Mesenchymal stem cell (in vitro differentiated cells and primary cell): ENCODE measurements at places on chromosomes 11 and 22.

DNA sequence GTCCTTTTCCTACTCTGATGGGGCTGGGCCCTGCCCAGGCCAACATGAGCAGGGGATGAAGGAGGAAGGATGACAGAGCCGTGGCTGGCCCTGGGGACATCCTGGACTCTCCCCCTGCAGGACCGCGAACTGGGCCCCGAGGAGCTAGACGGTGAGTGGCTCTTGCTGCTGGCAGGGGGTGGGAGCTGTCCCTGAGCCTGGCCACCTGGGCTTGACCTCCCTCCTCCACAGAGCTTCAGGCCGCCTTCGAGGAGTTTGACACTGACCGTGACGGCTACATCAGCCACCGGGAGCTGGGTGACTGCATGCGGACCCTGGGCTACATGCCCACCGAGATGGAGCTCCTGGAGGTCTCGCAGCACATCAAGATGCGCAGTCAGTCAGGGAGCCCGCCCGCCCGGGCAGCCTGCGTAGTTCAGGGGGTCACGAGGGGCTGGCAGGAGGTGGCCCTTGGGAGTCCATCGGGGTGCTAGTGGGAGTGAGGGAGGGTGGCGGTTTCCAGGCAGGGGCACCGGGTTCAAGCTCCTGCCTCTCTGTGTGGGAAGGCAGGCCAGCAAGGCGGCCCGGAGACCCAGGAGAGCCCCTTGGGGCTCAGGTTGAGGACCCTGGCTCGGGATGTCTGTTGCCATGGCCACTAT lies 1.0 kb downstream of the CABP4 start:
- no peak for DNase-seq

- DNase-seq = no peak
Measured at GRCh38 chr11:74357449-74357848, 40.8 kb downstream of the PGM2L1 start.

DNA sequence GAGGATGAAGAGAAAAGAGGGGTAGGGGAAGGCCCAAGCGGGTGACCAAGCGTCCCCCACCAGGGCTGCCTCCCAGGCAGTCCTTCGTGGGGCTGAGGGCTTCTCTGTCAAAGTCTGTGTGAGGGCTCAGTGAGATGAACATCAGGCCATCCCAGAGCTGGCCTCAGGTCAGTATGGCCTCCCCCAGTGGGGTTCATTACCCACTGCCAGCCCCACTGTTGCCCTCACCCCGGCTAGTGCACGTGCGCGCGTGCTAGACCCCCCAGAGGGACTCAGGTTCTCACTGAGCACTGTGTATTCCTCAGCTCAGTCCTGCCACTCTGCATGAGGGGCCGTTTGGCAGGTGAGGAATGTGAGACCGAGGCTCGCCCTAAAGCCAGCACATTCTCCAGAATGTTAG lies 3.3 kb downstream of the KDELR3 start:
- DNase-seq = no peak

GRCh38 chr11:86938900-86939880 lies 16.0 kb downstream of the FZD4 start:
- DNase-seq = peak; percentile 71

GRCh38 chr11:8258784-8259183 lies 4.9 kb downstream of the LMO1 start:
- no peak for DNase-seq

GRCh38 chr22:20964799-20965103 lies 2.3 kb upstream of the AIFM3 start:
- DNase-seq = no peak

- no peak for DNase-seq
Measured at GRCh38 chr11:32775908-32776307, 18.6 kb downstream of the CCDC73 start.

DNA sequence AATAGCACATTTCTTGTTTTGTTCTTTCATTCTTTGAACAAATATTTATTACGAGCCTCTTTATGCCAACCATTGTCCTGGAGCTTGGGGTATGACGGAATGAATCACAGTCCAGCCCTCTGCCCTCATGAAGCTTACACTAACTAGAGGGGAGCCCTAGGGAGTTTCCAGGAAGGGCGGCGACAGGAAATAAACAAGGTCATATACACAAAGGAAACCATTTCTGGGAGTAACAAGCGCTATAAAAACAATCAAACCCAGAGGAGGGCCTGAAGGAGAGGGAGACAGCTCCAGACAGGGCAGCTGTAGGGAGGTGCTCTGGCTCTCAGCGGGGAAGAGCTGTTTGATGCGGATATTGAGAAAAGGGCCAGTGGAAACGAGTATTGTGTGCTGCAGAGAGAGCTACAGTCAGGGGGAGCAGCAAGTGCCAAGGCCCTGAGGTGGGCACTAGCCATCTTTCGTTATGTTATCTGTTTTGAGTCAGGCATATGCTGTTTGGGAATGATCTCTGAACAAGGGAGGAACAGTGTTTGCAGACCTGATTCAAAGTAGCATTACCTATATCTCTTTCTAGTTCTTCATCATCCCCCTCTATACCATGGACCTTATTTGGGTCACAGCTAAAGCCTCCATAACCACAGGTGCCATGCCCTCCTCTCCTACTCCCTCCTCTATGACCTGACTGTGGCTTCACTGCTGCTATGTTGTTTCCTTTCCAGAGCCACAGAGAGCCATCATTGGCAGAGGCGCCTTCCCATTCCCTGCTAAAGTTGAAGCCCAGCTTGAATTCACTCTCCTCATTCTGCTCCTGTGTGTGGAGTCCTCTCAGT lies 15.3 kb upstream of the ZBTB16 start:
- peak; percentile 80 for DNase-seq

GRCh38 chr22:43726322-43726721 lies 85.8 kb downstream of the EFCAB6 start:
- DNase-seq = no peak

DNA sequence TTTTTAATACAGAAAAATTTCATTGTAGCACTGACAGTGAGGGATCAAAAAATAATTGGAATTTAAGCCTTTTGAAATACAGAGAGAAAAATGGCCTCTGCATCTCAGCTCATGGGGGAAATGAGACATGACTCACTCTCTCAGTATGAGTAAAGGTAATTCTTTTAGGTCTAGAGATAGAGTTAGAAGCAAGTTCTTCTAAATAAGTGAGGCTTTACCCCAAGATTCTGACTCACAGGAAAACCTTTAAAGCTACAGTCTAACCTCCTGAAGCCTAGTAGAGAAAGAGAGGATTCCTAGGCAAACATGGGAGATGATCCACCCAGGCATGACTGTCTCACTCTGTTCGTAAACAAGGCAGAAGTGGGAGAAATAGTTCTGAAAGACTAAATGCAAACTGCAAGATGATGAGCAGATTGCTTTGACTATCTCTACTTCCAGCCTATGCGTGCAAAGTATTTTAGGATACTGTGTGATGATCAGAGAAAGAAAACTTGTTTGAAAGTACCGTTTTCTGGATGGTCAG lies 1003.3 kb upstream of the CCDC90B start:
- peak; percentile 41 for DNase-seq

- peak; percentile 96 for DNase-seq
Measured at GRCh38 chr11:16001899-16002426, 354.4 kb downstream of the SOX6 start.

GRCh38 chr11:8642196-8642841 lies 40.1 kb downstream of the TRIM66 start:
- no peak for DNase-seq

DNA sequence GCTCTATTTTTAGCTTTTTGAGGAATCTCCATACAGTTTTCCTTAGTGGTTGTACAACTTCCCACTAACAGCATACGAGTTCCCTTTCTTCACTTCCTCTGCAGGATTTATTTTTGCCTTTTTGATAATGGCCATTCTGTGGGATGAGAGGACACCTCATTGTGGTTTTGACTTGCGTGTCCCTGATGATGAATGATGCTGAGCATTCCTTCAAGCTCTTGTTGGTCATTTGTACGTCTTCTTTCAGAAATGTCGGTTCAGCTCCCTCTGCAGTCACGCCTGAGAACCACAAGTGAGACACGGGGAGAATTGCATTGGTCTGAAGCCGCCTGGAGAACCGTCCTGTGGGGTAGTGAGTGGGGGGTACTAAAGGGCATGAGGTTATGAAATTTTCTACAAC lies 2.0 kb upstream of the KRTAP5-10 start:
- DNase-seq = peak; percentile 48

- DNase-seq = no peak
Measured at GRCh38 chr11:18361154-18361553, 33.2 kb upstream of the LDHA start.

DNA sequence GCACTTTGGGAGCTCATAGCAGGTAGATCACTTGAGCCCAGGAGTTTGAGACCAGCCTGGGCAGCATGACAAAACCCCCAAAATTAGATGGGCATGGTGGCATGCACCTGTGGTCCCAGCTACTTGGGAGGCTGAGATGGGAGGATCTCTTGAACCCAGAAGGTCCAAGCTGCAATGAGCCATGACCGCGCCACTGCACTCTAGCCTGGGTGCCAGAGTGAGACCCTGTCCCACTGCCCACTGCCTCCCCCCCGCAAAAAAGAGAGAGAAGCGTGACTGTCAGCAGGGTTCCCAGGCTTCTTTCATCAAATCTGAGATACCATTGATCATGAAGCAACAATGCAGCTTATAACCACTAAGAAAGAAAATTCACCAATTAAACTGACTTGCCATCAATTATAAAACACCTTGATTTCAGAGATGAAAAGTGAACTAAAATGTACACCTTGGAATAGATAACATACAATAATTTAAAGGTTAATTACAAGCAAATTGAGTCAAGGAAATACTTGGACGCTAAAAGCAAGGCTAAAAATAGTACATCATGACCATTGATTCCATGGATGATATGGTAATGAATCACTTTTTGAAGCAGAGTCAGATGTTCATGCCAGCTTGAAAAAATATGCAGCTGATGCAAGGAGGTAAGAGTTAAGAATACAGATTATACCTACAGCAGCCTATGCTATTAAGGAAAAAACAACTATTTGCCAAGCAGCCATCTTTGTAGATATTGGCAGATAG lies 90.8 kb upstream of the ALKBH3 start:
- DNase-seq = peak; percentile 51

DNA sequence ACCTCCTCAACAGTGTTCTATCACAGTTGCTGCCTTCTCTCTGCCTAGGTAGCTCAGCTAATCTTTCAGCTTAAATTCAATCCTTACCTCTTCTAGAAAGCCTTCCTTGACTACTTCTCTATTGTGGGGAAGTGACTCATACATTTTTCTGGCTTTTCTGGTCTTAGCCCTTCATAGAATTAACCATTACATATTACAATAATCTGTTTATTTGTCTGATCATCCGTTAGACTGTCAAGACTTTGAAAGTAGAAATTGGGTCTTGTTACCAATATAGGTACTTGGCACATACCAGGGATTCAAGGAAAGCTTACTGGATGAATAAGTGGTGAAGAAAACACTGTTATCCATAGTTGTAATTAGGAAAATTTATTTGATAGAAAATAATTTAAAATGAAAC lies 89.6 kb downstream of the FANCF start:
- DNase-seq = no peak

DNA sequence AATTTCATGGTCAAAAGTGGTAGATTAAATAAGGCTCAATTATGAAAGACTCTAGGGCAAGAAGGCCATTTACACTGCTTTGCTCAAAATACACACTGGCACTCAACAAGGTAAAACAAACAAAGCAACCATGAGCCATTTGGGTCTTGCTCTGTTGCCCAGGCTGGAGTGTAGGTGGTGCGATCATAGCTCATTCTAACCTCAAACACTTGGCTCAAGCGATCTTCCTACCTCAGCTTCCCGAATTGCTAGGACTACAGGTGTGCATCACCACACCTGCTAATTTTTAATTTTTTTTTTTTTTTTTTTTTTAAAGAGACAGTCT lies 10.9 kb upstream of the AGBL2 start:
- DNase-seq = no peak

GRCh38 chr22:23874871-23875270 lies 17.2 kb downstream of the SLC2A11 start:
- no peak for DNase-seq

GRCh38 chr11:106999196-106999595 lies 19.1 kb downstream of the GUCY1A2 start:
- no peak for DNase-seq

DNA sequence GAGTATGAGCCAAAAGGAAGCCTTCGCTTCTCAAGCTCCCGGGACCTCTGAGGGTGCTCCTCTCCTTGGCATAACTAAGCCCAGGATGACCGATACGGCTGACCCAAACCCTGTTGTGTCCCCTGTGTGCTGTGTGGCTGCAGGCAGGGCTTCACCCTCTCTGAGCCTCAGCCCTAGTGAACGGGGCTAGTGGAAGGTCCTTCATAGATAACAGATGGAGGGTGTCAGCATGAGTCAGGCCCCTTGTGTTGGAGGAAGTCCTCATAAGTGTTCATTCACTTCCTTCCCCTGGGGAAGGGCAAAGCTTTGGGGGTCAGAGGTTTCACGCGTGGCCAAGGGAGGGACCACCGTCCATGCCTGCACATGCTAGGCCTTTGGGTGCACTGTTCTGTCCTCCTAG lies 21.5 kb downstream of the SHISAL1 start:
- peak; percentile 46 for DNase-seq

DNA sequence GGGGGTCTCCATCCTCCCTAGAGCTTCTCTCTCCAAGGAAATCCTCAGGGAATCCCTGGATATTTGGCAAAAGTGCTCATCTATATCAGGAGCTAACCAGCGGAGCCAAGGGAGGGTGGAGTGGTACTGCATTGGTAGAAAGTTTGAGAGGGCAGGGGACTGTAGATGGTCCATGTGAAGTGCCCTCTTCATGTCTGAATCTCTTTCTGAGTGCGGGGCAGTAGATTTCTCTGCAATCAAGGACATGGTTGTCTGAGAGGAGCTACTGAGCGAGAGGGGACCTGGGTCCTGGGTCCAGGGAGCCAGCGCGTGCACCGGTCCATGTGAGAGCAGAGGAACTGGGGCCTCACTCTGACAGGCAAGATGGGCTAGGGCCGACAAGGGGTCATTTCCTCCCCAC lies 701 bp downstream of the DIXDC1 start:
- DNase-seq = peak; percentile 35

GRCh38 chr22:49205483-49205800 lies 622.2 kb downstream of the BRD1 start:
- no peak for DNase-seq
